GM10248 (cell line): ENCODE measurements at places on chromosomes 4 and X.

DNA sequence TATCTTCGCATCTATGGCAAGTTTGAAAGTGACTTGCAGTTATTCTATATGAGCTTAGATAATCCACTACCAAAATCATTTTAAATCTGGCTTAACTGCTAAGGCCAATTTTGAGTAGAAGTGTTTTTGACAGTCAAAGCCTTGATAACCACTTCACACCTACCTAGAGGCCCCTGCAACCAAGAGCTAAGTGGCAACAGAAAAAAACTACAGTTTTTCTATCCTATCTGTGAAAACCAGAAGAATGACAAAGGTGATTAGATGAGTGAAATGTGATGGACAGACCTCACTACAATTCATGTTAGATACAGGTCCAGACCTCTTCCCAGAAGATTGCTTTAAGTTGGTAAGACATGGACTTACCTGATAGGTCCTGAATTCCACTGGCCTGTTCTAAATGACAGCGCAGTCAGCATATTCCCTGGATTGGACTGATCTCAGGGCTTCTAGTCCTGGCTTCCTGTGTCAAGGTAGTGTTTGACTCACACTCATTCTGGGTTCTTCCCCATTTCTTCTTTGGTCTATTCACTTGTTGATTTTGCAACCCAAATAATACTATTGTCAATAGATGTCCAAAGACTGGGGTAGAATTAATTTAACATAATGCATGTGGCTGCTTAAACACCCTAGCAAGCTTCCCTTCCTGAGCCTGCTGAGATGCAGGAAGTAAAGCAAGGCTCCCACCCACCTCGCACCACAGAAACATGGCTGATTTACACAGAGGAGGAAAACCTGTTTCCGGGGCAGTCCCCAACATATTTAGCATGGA lies 65.1 kb downstream of the PPP3CA start:
- DNase-seq, result no peak

DNA sequence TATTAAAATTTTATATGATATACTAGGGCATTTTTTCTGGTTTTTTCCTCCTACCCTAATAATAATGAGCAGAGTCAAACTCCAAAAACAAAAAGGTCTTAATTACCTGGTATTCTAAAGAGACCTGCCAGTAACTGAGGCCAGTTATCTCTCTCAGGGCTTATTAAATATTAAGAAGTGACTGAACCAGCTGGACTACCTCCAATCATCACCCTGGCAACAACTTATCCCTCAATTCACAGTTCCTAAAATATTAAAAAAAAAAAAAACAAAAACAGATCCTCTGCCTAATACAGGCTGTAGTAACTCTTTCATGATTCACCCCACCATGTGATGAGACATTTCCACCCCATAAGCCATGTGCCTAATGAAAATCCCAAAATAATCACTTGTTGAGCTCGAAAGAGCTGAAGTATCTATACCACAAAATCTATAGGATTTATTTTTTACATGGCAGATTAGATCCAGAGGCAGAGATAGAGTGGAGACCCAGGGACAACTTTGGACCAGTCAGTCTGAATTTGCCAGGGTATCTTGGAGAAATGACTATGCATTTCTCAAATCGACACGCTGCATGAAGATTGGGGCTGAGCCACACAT lies 698.0 kb downstream of the FAT4 start:
- no peak for DNase-seq

GRCh38 chrX:67207912-67208311 lies 335.9 kb upstream of the AR start:
- no peak for DNase-seq

DNA sequence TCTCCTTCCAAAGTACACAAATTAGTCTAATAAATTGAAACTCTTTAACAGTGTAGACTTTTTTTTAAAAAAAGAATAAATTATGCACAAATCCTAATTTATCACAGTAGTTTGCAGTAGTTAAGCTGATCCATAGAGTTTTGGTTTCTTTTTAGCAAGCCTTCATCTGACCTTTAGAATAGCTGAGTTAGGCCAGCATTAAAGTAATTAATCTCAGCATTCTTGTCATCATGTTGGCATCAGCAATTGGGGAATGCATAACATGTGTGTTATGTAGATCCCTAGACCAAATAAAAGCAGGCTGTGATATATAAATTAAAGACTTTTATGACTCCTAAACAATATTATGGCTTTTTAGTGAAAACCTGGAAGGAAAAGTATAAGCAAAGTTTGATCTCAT lies 426.5 kb upstream of the PABPC4L start:
- DNase-seq, result no peak

DNA sequence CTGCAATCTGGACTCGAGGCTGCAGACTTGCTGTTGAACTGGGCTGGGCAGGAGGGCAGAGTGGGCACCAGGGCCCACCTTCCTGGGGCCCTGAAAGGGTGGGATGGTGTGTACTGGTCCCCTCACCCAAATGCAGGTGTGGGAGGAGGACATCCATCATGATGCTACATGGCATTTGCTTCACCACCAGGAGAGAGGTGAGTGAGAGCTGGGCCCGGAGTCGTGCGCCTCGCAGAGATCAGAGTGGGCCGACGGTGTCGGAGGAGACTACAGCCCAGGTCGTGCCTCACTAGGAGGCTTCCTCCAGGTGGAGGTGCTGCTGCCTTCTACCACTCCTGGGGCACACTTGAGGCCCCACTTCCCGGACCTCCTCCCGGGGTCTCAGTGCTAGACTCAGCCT lies 50.3 kb downstream of the SCML1 start:
- no peak for DNase-seq

DNA sequence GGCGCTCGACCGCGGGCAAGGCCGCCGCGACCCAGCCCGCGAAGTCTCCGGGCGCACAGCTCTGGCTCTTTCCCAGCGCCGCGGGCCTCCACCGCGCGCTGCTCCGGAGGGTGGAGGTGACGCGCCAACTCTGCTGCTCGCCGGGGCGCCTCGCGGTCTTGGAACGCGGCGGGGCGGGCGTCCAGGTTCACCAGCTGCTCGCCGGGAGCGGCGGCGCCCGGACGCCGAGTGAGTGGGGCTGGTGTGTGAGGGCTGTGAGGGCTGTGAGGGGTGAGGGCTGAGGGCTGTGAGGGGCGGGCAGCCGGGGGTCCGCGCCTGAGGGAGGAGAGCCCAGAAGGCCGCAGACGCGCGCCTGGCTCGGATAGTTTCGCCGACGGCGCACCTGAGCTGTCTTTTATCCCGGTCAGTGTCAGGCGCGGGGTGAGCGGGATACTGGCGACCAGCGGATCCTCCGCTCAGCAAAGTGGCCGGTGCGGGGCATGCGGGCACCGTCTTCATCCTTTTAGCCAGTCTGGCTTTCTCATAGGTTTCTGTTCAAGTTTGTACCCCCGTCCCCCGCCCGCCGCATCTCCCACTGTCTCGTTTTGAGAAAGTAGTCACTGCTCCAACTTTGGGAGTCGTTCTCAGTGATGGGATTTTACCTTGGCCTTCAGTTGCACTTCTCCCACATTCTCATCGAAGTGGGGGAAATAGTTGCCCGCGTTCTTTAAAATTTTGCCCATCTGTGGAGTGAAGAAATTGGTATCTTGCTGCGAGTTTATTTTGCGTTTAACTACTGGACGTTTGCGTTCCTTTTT lies 586 bp downstream of the HERC5 start:
- peak; percentile 50 for DNase-seq

DNA sequence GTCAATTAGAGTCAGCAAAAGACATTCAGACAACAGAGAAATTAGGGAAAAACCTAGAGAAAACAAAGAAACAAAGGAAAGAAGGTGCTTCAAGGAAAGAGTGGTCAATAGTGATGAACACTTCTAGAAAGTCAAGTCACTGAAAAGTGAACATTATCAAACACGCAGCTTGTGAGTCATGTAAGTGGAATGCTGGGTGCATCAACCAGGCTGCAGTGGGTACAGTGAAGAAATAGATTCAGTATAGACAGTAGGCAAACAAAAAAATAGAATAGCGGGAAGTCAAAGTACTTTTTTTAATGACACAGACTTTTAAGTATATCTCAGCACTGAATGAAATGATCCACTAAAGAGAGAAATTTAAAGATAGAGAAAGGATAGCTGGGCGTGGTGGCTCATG lies 245.8 kb downstream of the ARHGAP24 start:
- no peak for DNase-seq

GRCh38 chrX:105277132-105277531 lies 56.6 kb upstream of the TEX13A start:
- no peak for DNase-seq

DNA sequence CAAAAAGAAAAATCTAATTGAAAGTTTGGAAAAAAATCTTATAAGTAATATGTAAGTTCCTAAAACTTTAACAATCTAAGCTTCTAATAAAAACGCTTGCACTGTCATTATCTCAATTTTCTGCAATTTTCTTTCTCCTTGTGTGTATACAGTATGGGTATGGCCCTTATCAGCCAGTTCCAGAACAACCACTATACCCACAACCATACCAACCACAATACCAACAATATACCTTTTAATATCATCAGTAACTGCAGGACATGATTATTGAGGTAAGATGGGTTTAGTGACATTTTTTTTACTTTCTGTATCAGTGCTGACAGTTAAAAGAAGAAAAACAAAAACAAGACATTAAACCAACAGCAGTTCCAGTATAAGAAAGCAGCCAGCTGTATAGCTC lies 4.9 kb downstream of the STATH start:
- DNase-seq, result no peak
